ENCODE measurements at places on chromosomes 6 and 20.

GRCh38 chr6:142947714-142948480, 2.9 kb upstream of the HIVEP2 start:
- DNase-seq, result no peak

DNA sequence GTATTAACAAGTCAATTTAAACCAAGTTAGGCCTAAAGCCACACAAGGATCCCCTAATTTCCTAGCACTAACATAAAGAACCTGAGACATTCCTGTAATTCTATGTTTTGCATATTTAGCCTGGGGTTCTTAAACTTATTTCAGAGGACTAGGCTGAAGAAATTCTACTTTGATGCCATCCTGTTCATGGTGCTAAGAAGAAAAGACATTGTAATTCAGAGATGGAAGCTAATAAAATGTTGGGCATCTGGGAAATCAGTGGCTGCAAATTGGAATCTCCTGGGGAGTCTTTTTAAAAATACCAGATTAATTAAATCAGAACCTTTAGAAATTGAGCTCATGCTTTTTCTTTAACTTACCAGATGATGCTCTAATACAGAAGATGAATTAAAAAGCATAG, 26.2 kb upstream of the IRAK1BP1 start:
- DNase-seq, result no peak

DNA sequence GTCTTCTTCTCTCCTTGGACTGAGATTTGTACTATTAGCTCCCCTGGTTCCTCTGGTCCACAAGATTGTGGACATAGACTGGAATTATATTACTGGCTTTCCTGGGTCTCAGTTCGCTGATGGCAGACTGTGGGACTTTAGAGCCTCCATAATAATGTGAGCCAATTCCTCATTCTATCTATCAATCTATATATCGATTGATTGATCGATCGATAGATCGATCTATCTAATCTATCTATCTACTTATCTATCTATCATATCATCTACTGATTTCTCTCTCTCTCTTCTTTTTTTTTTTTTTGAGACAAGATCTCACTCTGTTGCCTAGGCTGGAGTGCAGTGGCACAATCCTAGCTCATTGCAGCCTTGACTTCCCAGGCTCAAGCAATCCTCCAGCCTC, 51.5 kb upstream of the DDR1 start:
- no peak for DNase-seq

- DNase-seq, result no peak
Measured at GRCh38 chr6:107144014-107144413, 28.7 kb upstream of the BEND3 start.

DNA sequence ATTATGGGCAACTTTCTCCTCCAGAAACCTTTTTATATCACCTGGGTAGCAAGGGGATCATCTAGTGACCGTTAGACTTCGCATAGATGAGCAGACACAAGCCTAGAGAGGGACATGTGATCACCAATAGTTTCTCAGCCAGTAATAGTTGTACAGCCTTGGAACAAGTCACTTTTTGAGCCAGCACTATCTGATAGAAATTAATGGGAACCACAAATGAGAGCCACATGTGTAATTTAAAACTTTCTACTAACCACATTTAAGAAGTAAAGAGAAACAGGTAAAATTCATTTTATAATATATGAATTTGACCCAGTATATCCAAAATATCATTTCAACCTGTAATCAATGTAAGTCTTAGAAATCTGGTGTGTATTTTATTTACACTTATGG, 592 bp upstream of the CTNNBL1 start:
- DNase-seq, result no peak

Data from CD4-positive, alpha-beta memory T cell (primary cell).